ENCODE measurements at places on chromosomes 4 and X. TPM values are rescaled to one million over a fixed set of nuclear protein-coding genes. Genes with fewer than 3 reads are reported as not detected.

The MAGEA2B gene
- total RNA-seq: not detected

The NSG1 gene
- not detected for total RNA-seq

The SEPTIN6 gene
- 338 TPM for total RNA-seq

The LARP7 gene
- total RNA-seq: 56.9 TPM

The NEUROG2 gene
- not detected for total RNA-seq

The NAP1L3 gene
- total RNA-seq: 0.20 TPM

The SLC34A2 gene
- not detected for total RNA-seq

The STK26 gene
- total RNA-seq: 20.7 TPM

The TMLHE gene
- 14.0 TPM for total RNA-seq

The F9 gene
- total RNA-seq: not detected

The AMMECR1 gene
- total RNA-seq: 10.8 TPM

The NUDT11 gene
- total RNA-seq: not detected

The SERPINA7 gene
- total RNA-seq: not detected

The PRIMPOL gene
- 11.6 TPM for total RNA-seq

The LUZP4 gene
- not detected for total RNA-seq

The TEX11 gene
- total RNA-seq: not detected

The PCDH7 gene
- not detected for total RNA-seq

The CYSLTR1 gene
- total RNA-seq: 20.5 TPM

The HHIP gene
- total RNA-seq: not detected

The TRPC5OS gene
- total RNA-seq: not detected

The HSFX4 gene
- not detected for total RNA-seq

The AMBN gene
- not detected for total RNA-seq

The GIMD1 gene
- total RNA-seq: not detected

The BMX gene
- not detected for total RNA-seq

The TKTL2 gene
- 0.11 TPM for total RNA-seq

The ZAR1 gene
- not detected for total RNA-seq

The FAM47A gene
- total RNA-seq: not detected

The GATA1 gene
- not detected for total RNA-seq

The RRAGB gene
- total RNA-seq: 15.3 TPM

The SYN1 gene
- total RNA-seq: not detected

The RGS12 gene
- total RNA-seq: 10.6 TPM

The GCNA gene
- total RNA-seq: 4.1 TPM

The POU4F2 gene
- total RNA-seq: not detected

The PAGE4 gene
- not detected for total RNA-seq

The SLC39A8 gene
- total RNA-seq: 18.1 TPM

The NOX1 gene
- not detected for total RNA-seq

The TNIP3 gene
- 0.15 TPM for total RNA-seq

The GYPB gene
- not detected for total RNA-seq

The ABCG2 gene
- total RNA-seq: 0.20 TPM

The TMEM184C gene
- total RNA-seq: 27.9 TPM

Data from activated B cell treated with CpG ODN at 0.5 μM for 24 hours (primary cell).